ENCODE measurements at places on chromosomes 7 and 10. TPM values are rescaled to one million over a fixed set of nuclear protein-coding genes. Genes with fewer than 3 reads are reported as not detected.

The CPED1 gene
- polyA plus RNA-seq: not detected

The HOXA1 gene
- polyA plus RNA-seq: 0.75 TPM

The LRRC18 gene
- not detected for polyA plus RNA-seq

The CNPY1 gene
- polyA plus RNA-seq: not detected

The COL26A1 gene
- polyA plus RNA-seq: not detected

The CFAP46 gene
- not detected for polyA plus RNA-seq

The GRM8 gene
- not detected for polyA plus RNA-seq

The CDNF gene
- polyA plus RNA-seq: 0.47 TPM

The MYOZ1 gene
- not detected for polyA plus RNA-seq

The SEMA3C gene
- not detected for polyA plus RNA-seq

The MUC12 gene
- 0.54 TPM for polyA plus RNA-seq

The TMEM229A gene
- not detected for polyA plus RNA-seq

The C7orf33 gene
- not detected for polyA plus RNA-seq

The DPYSL4 gene
- not detected for polyA plus RNA-seq

The IQCE gene
- 4.1 TPM for polyA plus RNA-seq

The CARD11 gene
- 40.9 TPM for polyA plus RNA-seq

The DYNC1I1 gene
- not detected for polyA plus RNA-seq

The HDAC9 gene
- polyA plus RNA-seq: 5.0 TPM

The FAM24B gene
- 8.5 TPM for polyA plus RNA-seq

The OIT3 gene
- not detected for polyA plus RNA-seq

The PAX4 gene
- not detected for polyA plus RNA-seq

The GRID2IP gene
- polyA plus RNA-seq: not detected

The ZNF503 gene
- not detected for polyA plus RNA-seq

The ACBD7 gene
- not detected for polyA plus RNA-seq

The PTPN20 gene
- 1.3 TPM for polyA plus RNA-seq

The FMC1 gene
- polyA plus RNA-seq: 46.4 TPM

The LIPK gene
- not detected for polyA plus RNA-seq

The PDAP1 gene
- 32.8 TPM for polyA plus RNA-seq

The ANKRD61 gene
- polyA plus RNA-seq: not detected

The AOAH gene
- polyA plus RNA-seq: 59.2 TPM

The KCTD7 gene
- polyA plus RNA-seq: 17.1 TPM

The VAX1 gene
- not detected for polyA plus RNA-seq

The LRRC4 gene
- polyA plus RNA-seq: not detected

The AOC1 gene
- polyA plus RNA-seq: not detected

All from CD8-positive, alpha-beta memory T cell (primary cell).